ENCODE measurements at places on chromosomes 2 and 18. TPM values are rescaled to one million over a fixed set of nuclear protein-coding genes. Genes with fewer than 3 reads are reported as not detected.

CFC1 gene
- not detected for total RNA-seq

PTMA gene
- total RNA-seq: 1,763 TPM

GRCh38 chr2:207176247-207176646 lies 10.5 kb upstream of the KLF7 start:
- DNase-seq: no peak
- no peaks in the 10 kb centered on the region for H3K36me3 ChIP-seq
- H3K4me3 ChIP-seq: no peak overlapping the region
- no peak overlapping the region for H3K27ac ChIP-seq
- peaks cover 5% of the 10 kb centered on the region for H3K4me1 ChIP-seq

DNA sequence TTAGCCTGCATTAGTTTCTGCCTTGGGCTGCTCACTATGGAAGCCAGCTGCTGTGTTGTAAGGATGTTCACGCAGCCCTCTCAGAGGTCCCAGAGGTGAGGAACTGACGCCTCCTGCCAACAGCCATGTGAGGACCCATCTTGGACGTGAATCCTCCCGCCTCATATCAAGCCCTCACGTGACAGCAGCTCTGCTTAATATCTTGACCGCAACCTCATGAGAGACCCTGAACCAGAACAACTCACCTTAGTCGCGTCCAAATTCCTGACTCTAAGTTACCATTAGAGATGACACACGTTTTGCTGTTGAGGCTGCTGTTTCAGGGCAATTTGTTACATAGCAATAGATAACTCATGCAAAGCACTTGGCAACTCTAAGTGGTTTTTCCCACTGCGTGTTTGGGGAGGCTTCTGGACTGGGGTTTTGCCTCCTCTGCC lies 97.7 kb downstream of the TMEM17 start:
- H3K36me3 ChIP-seq: no peaks in the 10 kb centered on the region
- no peaks in the 10 kb centered on the region for H3K4me1 ChIP-seq
- H3K27me3 ChIP-seq: no peaks in the 10 kb centered on the region
- H3K4me3 ChIP-seq: no peak overlapping the region
- DNase-seq: no peak

DNA sequence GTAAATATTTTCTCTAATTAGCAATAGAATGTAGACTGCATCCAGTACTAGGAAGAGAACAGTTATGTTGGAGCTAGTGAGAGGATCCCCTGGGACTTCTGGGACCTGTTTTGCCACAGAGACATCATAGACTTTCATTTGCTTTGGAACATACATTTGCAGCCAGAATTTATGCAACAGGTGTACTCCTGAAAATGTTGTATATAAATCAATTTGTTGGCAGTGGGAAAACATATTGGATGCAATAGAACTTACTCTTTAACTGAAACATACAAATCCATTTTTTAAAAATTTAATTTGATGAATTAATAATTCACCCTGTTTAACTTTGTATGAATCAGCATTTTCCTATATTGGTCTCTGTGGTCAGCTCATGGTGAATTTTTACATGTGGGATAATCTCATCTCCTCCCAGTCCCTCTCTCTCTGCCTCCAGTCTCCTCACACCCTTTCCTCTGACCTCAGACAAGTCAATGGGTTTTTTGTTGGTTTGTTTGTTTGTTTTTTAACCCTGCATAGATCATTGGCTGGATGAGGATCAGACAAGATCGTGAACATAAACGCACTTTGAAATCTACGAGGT lies 263.0 kb downstream of the LPIN1 start:
- H3K27me3 ChIP-seq: peaks cover 48% of the 10 kb centered on the region
- no peak for DNase-seq
- H3K4me1 ChIP-seq: peaks cover 22% of the 10 kb centered on the region
- no peaks in the 10 kb centered on the region for H3K36me3 ChIP-seq
- H3K27ac ChIP-seq: no peak overlapping the region

DNA sequence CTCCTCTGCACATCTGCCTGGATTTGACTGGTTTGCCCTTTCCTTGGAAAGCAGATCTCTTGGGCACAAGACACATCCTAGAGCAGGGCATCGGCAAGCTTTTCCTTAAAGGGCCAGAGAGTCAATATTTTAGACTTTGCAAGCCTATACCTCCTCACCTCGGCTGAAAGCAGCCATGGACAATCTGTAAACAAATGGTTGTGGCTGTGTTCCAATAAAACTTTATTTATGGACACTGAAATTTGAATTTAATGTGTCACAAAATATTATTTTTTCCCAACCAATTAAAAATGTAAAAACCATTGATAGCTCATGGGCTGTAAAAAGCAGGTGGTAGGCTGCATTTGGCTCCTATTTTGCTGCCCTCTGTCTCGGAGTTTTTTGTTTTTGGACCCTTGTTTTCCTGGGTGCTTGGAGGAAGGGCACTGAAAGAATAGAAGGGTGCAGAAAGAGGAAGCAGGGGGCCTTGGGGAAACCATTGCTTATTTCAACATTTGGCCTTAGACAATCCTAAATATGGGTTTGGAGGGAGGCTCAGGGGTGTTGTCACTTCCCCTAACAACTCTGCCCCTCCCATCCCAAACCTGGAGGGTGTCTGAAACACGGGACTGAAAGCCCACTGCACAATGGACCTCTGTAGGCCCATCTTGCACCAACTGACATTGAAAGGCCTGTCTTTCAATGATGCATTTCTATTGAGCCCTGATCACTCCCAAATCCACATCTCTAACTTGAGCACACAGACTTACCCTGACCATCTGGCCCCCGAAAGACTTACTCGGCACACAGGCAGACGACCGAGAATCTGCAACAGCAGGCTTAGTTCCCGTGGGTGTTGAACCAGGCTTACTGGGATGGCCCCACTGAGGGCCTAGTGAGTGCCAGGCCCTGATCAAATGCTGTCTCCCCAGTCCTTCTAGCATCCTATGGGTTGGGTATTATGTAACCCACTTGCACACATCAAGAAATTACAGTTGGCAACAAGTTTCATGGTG lies 7.1 kb upstream of the ZFP36L2 start:
- DNase-seq: no peak
- H3K27me3 ChIP-seq: no peaks in the 10 kb centered on the region
- peaks cover 12% of the 10 kb centered on the region for H3K36me3 ChIP-seq
- peaks cover 21% of the 10 kb centered on the region for H3K4me1 ChIP-seq

GRCh38 chr18:48869591-48869990 lies 81.2 kb downstream of the SMAD7 start:
- DNase-seq: no peak
- H3K36me3 ChIP-seq: no peaks in the 10 kb centered on the region
- peak overlapping the region; percentile 20 for H3K4me3 ChIP-seq
- H3K27ac ChIP-seq: peak overlapping the region; percentile 99
- peaks cover 42% of the 10 kb centered on the region for H3K4me1 ChIP-seq

GRCh38 chr2:10911291-10912075 lies at the start of gene KCNF1:
KCNF1 (plus strand) TSS chr2:10911934; CDS start chr2:10912427, 493 bp downstream.
- no peak within 1 kb of the TSS for H3K4me3 ChIP-seq
- no peak for DNase-seq

DNA sequence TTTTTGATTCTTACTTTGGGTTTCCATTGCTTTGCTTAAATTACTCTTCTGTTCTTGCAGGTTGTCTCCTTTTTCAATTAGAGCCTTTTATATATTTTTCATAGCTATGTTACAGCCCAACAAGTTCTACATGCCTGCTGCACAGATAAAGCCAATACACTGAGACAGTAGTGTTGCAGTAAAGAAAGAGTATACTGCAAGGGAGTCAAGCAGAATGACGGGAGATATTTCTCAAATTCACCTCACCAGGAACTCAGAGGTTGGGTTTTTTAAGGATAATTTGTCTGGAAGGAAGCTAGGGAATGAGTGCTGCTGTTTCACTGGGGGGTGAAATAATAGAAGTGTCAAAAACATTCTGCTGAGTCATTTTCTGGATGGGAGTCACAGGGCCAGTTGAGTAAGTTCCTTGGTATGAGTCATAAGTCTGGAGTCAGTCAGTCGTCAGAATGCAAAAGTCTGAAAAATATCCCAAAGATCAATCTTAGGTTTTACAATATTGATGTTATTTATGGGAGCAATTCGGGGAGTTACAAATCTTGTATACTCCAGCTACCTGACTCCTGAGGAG lies 193.0 kb upstream of the RGPD4 start:
- no peaks in the 10 kb centered on the region for H3K27me3 ChIP-seq
- H3K27ac ChIP-seq: no peak overlapping the region
- no peak overlapping the region for H3K4me3 ChIP-seq

- H3K4me3 ChIP-seq: no peak overlapping the region
- no peak for DNase-seq
- H3K27ac ChIP-seq: no peak overlapping the region
- no peaks in the 10 kb centered on the region for H3K4me1 ChIP-seq
These were observed 14.3 kb downstream of the DSG2 start for GRCh38 chr18:31512203-31512764.

GRCh38 chr2:233853883-233854240 lies 473 bp downstream of the HJURP start:
- H3K27ac ChIP-seq: peak overlapping the region; percentile 94
- H3K4me1 ChIP-seq: peaks cover 19% of the 10 kb centered on the region

- H3K36me3 ChIP-seq: no peaks in the 10 kb centered on the region
- no peak for DNase-seq
- no peak overlapping the region for H3K27ac ChIP-seq
These were observed 103.4 kb upstream of the MYCN start for GRCh38 chr2:15836689-15837610.

DNA sequence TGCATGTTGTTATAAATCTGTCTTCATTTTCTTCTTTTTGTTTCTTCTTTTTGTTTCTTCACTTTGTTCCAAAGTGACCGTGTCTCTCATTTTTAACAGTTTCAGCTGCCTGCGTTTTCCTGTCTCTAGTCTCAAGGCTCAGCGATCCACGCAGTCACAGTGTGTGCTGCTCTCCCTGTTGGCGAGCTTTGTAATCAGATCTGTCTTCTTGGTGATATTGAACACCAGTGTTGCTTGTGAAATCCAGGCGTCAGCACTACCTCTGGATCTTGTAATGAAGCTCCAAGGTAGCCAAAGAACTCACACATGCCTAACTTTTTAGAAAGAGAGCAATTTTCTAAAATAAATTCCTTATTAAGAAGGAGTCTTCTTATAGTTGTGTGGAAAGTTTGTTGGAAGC lies 13.2 kb downstream of the SNTG2 start:
- no peak for DNase-seq
- H3K27ac ChIP-seq: no peak overlapping the region
- peaks cover 8% of the 10 kb centered on the region for H3K27me3 ChIP-seq
- no peak overlapping the region for H3K4me3 ChIP-seq
- no peaks in the 10 kb centered on the region for H3K4me1 ChIP-seq
- H3K36me3 ChIP-seq: no peaks in the 10 kb centered on the region

- no peaks in the 10 kb centered on the region for H3K4me1 ChIP-seq
- no peak overlapping the region for H3K27ac ChIP-seq
- H3K36me3 ChIP-seq: peaks cover 18% of the 10 kb centered on the region
- no peak for DNase-seq
- H3K27me3 ChIP-seq: peaks cover 1% of the 10 kb centered on the region
- H3K4me3 ChIP-seq: no peak overlapping the region
These were observed 25.7 kb upstream of the PLA2R1 start for GRCh38 chr2:160087854-160088745.

- no peak overlapping the region for H3K4me3 ChIP-seq
- DNase-seq: no peak
- peaks cover 42% of the 10 kb centered on the region for H3K36me3 ChIP-seq
- H3K27me3 ChIP-seq: no peaks in the 10 kb centered on the region
These were observed 36.8 kb downstream of the DPP4 start for GRCh38 chr2:162037028-162037795.

Data from activated CD4-positive, alpha-beta memory T cell treated with anti-CD3 and anti-CD28 coated beads for 36 hours (primary cell).